ENCODE measurements at places on chromosomes 12 and 14.

- DNase-seq = no peak
These were observed 44.1 kb upstream of the FZD10 start for GRCh38 chr12:130118181-130118580.

DNA sequence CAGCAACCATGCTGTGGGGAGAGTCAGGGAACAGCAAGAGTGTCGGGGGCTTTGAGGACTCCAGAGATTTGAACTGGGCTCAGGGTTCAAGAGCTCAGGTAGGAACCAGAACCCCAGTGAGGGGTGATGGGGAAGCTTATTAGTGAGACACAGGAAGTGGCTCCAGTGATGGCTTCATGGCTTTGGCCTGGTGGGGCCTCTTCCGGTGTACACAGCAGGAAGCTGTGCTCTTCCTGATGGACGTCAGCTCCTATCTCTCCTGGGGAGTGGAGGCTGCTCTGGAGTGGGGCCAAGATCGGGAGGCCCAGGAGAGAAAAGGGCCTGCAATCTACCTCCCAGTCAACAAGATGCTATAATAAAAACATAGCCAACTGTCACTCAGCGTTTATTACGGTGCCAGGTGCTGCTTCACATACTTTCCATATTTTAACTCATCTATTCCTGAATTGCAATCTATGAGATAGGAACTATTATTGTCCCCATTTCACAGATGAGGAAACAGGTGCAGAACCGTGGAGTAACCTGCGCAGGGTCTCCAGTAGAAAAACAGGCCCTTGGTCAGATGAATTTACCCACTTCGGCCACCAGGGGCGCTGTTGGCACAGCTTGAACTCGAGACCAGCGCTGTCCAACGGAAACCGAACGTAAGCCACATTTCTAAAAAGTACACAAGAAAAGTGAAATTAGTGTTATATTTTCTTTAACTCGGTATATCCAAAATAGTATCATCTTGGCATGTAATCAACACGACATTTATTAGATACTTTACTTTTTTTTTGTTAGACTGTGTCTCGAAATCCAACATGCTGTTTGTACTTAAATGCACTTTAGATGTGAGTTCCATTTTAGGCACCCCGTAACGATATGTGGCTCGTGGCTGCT is 63.6 kb upstream of the DLK1 start:
- DNase-seq = no peak

DNA sequence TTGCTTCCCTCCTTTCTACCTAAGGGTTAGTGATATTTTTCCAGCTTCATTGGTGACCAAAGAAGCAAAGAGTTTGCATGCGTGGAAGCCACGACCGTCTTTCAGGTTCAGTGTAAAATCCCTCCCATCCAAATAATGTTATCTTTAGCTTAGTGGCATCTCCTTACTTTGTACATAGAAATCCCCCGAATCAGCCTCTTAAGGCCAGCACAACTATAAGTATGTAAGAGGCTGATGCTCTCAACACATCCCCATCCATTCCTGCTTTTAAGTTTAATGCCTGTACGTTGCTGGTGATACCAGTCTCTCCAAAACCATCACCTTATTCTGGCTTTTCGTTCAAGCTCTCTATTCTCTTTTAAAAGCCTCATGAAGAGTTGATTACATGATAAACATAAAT is 14.6 kb downstream of the CDKN1B start:
- DNase-seq = no peak

DNA sequence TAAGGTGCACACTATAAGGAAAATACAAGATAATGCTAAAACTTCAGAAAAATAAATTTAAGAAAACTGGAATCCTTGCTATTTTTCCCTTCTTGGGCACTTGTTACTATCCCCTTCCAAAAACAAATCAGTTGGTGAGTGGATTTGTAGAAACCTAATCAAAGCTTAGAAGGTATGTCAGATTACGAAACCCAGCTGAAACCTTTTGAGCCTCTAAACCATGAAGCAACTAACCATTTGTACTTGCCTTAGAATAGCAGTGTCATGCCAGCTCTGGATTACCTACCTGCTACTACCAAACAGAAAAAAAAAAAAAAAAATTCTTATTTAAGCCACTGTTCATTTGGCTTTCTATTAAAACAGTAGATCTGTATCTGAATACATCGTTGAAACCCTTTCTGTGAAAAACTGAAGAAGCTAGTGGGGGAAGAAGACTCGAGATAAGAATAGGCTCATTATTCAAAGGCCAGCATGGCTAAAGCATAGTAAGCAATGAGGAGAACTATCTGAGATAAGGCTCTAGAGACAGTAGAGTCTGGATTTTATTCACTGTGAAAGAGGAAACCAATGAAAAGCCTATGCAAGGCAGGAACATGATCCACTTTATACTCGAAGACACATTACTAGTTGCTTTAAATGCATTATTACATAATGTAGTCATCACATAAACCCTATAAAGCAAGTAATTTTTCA is 30.2 kb downstream of the OSBPL8 start:
- no peak for DNase-seq

DNA sequence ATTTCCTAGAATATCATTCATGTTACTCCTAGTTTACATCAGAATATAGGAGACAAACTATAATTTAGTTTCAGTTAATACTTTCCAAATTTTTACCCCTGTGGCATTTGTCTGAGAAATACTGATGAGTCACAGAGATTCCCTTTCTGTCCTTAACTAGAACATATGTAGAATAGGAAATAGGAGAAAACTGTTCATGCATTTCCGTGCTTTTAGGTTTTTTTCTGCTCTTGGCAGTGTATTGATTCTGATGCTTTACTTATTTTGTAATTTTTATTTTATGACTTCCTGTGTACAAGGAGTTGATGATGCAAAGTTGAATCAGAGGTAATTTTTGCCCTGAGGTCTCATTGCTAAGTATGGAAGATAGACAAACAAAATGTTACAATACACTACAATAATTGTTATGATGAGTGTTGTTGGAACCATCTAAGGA is 23.0 kb downstream of the MNAT1 start:
- DNase-seq = no peak

DNA sequence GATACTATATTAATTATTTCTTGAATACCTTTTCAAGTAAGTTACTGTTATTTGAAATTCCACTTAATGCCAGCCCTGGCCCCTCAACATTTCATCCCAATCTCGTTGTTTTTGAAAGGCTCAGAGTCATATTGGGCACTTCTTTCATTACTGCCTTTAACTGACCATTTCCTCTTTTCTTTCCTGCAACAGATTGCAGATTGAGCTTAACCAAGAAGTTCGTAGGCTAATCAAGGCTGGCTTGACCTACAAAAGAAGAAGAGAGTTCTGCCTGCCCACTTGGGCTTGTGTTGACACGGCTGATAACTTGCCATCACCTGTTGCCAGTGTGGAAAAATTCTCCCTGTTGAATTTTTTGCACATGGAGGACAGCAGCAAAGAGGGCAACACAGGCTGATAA is 91.0 kb downstream of the FLRT2 start:
- no peak for DNase-seq

DNA sequence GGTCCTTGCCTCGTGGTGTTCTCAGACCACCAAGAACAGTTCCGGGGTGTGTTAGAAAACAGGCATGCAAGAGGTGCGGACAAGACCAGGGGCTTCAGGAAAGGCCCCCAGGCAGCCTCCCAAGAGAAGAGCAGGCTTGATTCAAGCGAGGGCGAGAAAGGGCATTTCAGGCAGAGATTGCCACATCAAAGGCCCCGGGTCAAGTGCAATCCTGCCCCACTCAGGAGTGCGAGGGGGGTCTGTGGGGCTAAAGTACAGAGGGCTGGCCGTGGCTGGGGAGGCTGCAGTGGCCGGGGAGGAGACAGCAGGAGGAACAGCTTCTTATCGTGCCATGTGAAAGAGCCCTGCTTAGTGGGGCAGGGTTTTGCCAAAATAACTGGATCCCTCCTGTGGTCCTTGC is 2.7 kb upstream of the BDKRB2 start:
- no peak for DNase-seq

DNA sequence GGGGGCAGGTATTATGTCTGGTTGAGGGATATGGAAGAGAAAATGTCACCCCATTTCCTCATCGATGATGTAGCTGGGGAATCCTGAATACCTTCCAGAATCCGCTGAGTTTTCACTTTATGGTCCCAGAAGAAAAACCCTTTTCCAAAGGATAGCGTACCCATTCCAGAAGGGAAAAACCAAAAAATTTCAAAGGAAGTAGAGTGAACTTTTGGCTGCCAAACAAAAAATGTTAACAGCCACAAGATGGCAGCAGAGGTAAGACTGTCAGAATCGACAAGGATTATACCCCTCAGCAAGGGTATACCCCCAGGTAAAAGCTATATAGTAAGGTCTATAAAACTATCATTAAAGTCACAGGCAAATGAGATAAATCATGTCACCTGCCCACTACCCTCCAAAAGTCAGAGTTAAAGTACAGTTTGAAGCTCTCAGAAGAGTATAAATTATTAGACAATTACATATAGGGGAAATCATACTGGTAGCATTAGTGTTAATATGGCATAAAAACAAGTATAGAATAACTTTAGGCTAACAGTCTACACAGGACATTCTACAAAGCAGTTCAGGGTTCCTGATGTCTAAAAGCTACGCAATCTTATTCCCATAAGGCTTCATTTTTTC is 18.0 kb downstream of the ACIN1 start:
- no peak for DNase-seq

GRCh38 chr14:60101786-60102185 is 10.1 kb downstream of the PCNX4 start:
- no peak for DNase-seq
